AG04449 (cell line): ENCODE measurements at places on chromosomes 7 and 10.

DNA sequence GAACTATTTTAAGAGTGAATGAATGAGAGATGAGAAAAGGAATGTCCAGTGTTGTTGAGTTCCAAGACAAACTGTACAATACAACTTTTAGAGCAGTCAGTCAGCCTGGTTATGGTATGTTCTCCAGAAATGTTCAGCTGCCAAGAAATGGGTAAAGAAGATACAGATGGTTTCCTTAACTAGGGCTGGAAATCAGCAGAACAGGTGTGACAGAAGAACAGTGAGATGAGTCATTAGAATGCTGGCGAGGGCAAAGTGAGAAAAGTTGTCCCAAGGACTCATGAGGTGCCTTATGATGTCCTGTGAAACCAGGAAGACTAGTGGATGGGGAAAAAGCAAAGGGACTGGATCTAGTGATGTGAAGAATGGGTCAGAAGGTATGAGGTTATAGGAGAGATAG lies 20.8 kb upstream of the SEPTIN7 start:
- no peak for DNase-seq

DNA sequence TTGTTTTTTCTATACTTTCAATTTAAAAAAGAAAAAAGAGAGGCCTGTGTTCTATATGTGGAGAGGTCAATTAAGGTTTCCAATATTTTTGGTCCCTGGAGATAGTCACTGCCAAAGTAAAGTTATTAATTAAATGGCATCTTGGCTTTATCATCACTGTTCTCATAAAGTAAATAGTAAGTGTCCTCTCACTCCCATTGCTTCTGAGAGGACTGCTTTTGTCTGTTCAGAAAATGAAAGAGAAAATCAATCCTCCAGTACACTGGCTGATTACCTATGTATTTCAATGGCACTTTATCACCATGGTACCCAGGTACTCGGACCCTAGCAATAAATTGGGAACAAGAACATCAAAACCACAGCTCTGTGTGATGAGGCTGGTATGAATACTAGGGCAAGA lies 94.0 kb downstream of the RNLS start:
- DNase-seq: no peak

GRCh38 chr7:17772581-17773288 lies 167.6 kb downstream of the SNX13 start:
- no peak for DNase-seq

- DNase-seq: no peak
Measured at GRCh38 chr7:112203365-112203739, 2.8 kb downstream of the DOCK4 start.

DNA sequence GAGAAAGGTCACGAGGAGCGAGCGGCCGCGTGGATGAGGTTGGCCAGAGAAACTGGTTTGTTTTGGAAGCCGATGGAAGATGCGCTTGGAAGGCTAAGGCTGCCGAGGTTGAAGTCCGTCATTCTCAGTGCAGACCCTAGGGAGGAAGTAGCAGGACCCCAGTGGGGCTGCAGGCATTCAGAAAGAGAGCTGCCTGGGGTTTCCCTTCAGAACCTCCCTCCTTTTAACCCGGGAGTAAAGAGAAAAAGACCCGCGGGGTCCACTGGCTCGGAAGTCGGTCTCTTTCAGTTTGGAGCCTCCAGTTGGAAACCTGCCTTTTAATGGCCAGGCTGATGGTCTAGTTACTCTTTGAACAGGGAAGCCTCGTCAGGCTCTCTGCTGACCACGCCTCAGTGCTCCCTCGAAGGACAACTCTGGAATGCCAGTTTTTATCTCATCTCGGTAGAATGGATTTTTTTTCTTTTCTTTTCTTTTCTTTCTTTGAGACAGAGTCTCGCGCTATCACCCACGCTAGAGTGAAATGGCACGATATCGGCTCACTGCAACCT lies 188.6 kb downstream of the CUX1 start:
- no peak for DNase-seq
